ENCODE measurements at places on chromosomes 3 and 15.
A peak's percentile ranks its signal among the peaks of the same experiment; 100 is the strongest.

DNA sequence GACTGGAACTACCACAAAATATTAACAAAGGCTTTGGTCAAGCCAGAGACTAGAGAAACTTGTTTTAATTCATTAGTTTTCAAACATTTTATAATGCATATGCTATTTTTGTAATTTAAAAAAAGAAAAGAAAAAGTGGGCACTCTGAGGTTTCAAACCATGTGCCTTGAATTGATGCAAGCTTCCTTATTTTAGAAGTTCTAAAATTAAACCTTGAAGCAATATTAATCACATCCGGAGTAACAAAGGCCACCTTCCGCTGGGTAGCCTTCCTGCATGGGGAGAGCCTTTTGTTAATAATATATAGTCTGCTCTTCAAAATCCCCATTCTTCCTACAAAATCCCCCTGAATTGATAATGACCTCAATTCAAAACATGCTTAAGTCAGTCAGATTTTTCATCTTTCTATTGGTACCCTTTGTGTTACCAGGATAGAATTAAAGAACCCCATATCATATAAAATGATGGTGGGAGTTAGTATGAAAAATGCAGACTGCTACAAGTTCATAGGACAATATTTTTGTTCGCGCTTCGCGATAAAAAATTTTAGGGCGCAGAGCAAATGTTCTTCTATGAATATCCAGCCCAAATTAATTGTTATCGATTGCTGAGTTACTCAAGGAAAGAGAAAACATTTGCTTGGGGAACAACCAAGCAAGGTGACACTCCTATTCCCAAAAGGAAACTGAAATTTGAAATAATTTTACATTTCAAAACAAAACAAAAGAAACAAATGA lies 30.6 kb downstream of the LDHAL6B start:
- DNase-seq = no peak

- DNase-seq = no peak
Observed at GRCh38 chr3:102248981-102249705, 185.7 kb upstream of the ZPLD1 start.

- no peak for DNase-seq
Observed at GRCh38 chr3:162141272-162141791, 644.7 kb downstream of the OTOL1 start.

- no peak for DNase-seq
Observed at GRCh38 chr3:36227980-36228379, 152.3 kb upstream of the STAC start.

DNA sequence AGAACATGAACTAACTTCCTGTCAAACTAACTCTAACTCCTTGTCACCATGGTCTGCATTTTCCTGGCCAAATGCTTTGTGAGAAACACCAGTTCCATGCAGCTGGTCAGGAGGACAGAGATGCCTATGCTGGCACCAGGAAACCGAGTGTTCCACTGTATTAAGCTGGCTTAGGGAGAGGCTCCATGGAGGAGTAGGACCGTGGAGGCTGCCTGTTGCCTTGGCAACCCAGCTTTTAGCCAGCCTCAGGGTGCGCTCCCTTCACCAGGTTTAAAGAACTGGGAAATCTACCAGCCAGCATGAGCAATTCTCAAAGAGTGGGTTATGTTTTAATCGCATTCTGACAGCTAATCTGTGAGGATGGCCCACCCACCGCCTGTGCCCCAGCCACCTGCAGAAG lies 394.1 kb downstream of the OCA2 start:
- DNase-seq = no peak

DNA sequence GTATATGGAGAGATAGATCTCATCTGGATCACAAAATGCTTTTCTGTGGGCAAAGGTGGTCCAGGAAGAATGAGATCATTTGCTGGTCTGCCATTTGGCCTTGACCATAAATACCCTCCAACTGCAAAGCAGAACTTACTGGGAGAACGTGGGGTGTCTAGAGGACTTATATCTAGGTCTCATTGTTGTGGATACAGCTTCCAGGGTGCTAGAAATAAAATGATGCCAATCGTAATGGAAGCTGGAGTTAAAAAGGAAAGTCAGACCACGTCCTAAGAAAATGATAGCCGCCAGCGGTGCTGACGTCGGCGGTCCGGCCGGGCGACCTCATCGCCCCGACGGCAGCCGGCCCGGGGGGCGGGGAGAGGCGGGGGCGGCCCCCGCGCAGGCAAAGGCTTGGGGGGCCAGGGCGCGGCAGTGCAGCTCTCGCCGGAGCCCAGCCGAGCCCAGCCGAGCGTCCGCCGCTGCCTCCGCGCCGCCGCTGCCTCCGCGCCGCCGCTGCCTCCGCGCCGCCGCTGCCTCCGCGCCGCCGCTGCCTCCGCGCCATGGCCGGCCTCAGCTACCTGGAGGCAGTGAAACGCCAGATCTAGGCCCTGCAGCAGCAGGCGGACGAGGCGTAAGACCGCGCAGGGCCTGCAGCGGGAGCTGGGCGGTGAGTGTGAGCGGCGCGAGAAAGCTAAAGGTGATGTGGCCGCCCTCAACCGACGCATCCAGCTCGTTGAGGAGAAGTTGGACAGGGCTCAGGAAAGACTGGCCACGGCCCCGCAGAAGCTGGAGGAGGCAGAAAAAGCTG lies 89.5 kb downstream of the EOMES start:
- peak; percentile 64 for DNase-seq

DNA sequence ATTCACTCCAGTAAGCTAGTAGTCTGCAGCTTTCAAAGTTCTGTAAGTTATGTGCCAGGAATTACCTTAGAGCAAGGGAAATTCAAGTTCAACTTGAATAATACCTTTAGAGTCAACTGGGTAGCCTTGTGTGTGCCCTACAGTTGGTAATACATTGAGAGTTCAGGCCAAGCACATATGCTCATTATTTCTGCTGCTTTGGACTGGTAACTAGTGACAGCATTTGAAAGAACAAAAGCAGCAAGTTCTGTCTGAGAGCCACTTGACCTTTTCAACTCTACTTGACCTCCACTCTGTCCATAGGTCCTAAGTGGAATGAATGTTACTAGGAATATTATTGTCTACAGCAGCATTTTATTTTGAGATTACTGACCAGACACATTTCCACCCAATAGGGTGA lies 723.5 kb downstream of the NLGN1 start:
- no peak for DNase-seq

All from WTC11 (cell line).